Stimulated activated CD4-positive, alpha-beta T cell treated with anti-CD3 and anti-CD28 coated beads, Interleukin-1b, Interleukin-23, amount 100 ng/mL, for 1 hour (primary cell): ENCODE measurements at places on chromosomes 5 and 9.

GRCh38 chr5:66324357-66324756, 180.3 kb downstream of the SREK1 start:
- DNase-seq = no peak

- DNase-seq = no peak
These were observed 92.8 kb downstream of the CAMSAP1 start for GRCh38 chr9:135814421-135815095.

DNA sequence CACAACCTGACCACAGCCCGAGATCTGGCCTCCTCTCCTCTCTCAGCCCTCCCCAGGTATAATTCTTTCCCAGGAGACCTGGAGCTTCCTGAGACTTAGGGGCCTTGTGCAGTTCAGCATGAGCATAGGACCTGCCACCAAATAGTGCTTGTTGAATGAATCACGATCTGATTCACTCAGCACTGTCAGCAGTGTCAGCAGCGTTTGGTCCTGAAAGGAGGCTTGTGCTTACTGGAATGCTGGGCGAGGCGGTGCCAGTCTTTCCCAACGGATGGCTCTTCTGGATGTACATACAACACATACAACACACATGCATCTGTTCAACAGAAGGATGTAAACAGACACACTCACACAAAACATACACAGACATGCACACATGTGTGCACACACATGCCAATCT, 173.3 kb downstream of the COL23A1 start:
- no peak for DNase-seq

DNA sequence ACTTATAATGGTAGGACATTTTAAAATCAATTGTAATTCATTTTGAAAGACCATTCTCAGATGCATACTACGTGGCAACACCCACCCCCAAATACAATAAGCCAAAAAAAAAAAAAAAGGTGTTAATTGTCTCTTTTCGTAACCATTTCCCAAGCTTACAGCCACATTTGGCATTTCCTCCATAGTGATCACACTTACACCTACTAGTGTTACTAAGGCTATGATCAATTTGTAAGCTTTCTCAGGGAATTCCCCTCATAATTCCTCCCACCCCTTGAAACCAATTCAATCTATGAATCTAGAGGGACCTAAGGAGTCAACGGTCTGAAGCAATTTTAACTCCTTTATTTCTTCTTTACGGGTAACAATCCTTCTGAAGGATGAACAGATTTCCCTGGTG, 40.1 kb downstream of the NR2F1 start:
- DNase-seq = no peak

DNA sequence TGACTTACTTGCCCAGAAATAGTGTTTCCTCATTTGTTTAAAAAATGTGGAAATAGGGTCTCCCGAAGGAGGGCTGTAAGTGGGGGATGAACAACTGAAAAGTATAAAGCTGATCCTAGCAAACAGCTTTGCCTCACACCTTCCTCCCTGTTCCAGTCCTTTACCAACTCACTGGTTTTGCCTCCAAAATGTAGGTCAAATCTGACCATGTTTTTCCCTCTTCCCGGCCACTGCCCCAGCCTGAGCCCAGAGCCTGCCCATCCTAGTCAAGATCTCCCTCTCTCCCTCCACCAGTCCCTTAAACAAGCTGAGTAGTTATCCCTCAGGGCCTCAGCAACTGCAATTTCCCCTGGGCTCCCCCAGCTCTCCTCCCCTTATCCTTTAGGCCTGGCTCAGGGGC, 82.4 kb upstream of the FBXW11 start:
- no peak for DNase-seq

DNA sequence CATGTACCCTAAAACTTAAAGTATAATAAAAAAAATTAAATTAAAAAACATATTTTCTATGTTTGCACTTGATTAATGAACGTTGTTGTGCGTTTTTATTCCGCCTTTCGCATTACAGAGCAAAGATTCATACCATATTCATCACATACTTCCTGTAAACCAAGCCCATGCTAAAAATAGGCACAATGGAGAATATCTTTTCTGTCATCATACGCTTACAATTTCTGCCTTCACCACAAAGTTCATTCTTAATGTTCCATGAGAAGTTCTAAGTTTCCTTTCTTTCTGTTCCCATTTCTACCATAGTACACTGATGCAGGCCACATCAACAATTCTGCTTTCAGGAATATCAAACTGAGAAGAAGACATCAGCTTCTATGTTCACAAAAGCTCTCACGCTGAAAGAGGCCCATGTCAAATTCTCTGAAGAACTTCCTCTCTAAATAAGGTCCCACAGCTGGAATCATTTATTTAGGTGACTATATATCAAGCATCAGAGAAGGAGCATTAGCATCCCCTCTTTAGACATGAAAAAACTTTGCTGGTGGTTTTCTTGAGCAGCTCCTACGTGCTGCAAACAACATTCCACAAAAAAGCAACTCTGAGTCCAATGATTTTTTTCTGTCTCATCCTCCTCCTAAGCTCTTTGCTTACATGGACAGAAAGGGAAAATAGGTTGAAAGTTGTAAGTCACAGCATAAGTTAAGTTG, 456.4 kb downstream of the CDH10 start:
- DNase-seq = no peak

- no peak for DNase-seq
These were observed 77.3 kb upstream of the ITGA1 start for GRCh38 chr5:52710310-52710971.

GRCh38 chr5:12624776-12625560, 720.7 kb upstream of the CTNND2 start:
- DNase-seq = no peak
